Esophagus muscularis mucosa (tissue), 4 donors: ENCODE measurements at places on chromosomes 5 and 9. TPM values are rescaled to one million over a fixed set of nuclear protein-coding genes. Genes with fewer than 3 reads are reported as not detected.
A peak's percentile ranks its signal among the peaks of the same experiment; 100 is the strongest.

Gene NUTM2G
- total RNA-seq, result not detected

DNA sequence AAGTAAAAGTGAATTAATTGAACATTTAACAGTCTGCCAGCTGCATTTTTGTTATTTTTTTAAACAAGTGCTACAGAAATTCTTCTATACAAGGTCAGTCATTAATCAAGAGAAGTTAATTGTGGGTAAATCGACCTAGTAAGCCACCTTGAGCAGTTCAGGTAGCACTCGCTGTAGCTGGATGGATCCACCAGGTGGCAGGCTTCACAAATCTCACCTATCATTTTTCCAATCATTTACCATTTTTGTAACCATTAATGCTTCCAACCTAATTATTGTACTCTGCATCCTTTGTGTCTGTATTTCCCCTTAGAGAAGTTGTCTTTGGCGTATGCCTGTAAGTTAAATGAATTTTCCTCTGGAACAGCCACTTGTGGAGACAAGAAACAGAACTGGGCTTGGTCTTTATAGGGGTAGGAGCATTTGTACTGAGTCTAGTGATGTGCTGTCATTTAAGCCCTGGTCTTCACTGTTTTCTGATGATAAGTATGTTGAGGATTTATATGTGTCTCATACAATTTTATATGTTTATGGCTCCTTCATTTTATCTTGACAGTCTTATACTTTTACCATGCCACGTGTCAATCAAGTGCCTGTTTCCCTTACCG is 39.5 kb downstream of the CD180 start:
- no peaks in the 10 kb centered on the region for H3K27me3 ChIP-seq
- DNase-seq, result peak; percentile 90
- no peak overlapping the region for H3K4me3 ChIP-seq
- peak overlapping the region; percentile 26 for H3K27ac ChIP-seq

Gene AMBP
- not detected for total RNA-seq

- DNase-seq, result no peak
- H3K27me3 ChIP-seq, result no peaks in the 10 kb centered on the region
- H3K27ac ChIP-seq, result no peak overlapping the region
- peaks cover 20% of the 10 kb centered on the region for H3K4me1 ChIP-seq
- no peak overlapping the region for H3K4me3 ChIP-seq
Observed at GRCh38 chr9:113997610-113998009, 80.5 kb downstream of the AMBP start.

- no peaks in the 10 kb centered on the region for H3K27me3 ChIP-seq
- DNase-seq, result no peak
- H3K27ac ChIP-seq, result peak overlapping the region; percentile 97
- H3K4me1 ChIP-seq, result peaks cover 13% of the 10 kb centered on the region
- H3K4me3 ChIP-seq, result peak overlapping the region; percentile 73
- H3K36me3 ChIP-seq, result peaks cover 29% of the 10 kb centered on the region
Observed at GRCh38 chr5:139438707-139439012, 665 bp downstream of the DNAJC18 start.
